ENCODE measurements at places on chromosomes 7 and 10.

- no peak for DNase-seq
Observed at GRCh38 chr10:18450298-18450697, 201.1 kb downstream of the NSUN6 start.

GRCh38 chr10:60423920-60424319 is 34.2 kb upstream of the ANK3 start:
- no peak for DNase-seq

DNA sequence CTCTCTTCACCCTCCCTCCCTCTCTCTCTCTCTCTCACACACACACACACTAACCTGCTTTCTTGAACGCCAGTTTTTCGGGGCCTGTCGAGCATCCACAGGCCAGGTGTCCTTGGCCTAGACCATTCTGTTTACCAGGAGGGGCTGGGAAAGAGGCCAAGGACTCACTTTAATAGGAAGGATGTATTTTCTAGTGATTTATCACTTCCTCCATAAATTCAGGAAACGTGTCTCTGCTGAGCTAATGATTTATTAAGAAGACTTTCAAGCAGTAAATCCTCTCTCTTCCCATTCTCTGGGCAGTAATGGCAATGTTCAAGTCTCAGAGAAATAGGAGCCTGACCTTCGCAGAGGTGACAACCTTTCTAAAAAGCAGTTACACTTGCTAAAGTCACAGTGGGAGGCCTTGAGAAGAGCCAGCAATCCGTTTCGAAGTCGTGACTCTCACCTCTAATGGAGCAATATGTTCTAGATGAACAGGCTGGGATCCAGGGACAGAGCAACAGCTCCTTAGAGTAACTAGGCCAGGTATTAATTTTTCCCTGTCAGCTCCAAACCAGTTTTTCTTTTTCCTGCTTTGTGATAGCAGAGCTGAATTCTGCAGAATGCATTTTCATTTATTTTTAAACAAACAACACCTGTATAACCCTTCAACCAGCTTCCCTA is 1357.5 kb upstream of the SORCS1 start:
- no peak for DNase-seq

DNA sequence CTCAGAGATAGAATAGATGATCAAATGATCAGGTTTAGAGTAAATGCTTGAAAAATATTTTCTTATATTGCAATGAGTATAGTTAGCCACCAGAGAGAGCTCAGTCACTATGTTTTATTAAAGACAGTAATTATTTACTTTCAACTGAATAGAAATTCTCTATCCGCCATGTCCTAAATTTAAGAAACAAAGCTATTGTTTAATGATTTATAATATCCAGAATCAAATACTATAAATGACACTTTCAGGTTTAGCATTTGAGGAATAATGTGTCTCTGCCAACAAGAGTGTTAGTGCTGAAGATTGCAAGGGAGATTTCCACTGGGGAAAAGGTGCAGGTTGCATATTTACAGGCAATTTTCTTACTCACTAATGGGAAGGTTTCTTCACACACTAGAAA is 184.7 kb downstream of the DGKB start:
- peak; percentile 42 for DNase-seq

- no peak for DNase-seq
Observed at GRCh38 chr7:37642028-37642540, 41.5 kb upstream of the GPR141 start.

GRCh38 chr7:82676777-82677463 is 233.3 kb upstream of the CACNA2D1 start:
- DNase-seq = no peak

GRCh38 chr10:129048513-129048912 is 418.5 kb upstream of the MGMT start:
- no peak for DNase-seq

GRCh38 chr7:7921830-7922229 is 46.8 kb upstream of the GLCCI1 start:
- DNase-seq = no peak

DNA sequence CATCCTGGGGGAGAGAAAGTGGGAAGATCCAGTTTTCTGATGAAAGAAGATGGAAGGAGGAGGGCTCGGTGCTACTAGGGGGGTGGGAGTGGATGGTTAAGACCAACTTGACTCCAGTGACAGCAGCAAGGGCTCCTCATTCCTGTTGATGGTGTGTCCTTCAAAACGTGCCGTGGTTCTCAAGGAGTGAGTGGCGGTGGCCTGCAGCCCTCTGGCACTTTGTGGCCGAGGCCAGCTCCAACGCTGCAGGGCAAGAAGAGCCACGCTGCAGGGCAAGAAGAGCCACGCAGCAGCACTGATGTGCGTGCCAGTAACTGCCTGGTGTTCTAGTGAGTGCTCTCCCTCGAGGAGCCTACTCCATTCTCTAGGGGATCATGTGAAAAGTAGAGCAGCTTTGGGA is 72.1 kb downstream of the GRK5 start:
- no peak for DNase-seq

GRCh38 chr10:79159141-79159651 is 90.4 kb downstream of the ZMIZ1 start:
- DNase-seq = peak; percentile 87

GRCh38 chr10:15843695-15844094 is 16.6 kb downstream of the MINDY3 start:
- no peak for DNase-seq

- no peak for DNase-seq
Observed at GRCh38 chr7:1204460-1205140, 28.1 kb upstream of the UNCX start.

DNA sequence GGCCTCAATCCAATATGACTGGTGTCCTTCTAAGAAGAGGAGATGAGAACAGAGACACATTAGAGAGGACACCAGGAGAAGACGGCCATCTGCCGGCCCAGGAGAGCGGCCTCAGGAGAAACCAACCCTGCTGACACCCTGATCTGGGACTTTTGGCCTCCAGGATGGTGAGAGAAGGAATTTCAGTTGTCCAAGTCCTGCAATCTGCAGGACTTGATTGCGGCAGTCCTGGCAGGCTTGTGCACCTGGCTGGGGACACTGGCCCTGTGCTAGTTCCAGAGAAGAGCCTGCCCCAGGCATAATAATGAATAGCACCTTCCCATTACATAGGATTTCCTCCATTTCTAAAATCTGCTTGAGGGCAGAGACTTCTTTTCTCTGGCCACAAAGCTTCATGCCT is 409.9 kb upstream of the SHH start:
- DNase-seq = no peak

DNA sequence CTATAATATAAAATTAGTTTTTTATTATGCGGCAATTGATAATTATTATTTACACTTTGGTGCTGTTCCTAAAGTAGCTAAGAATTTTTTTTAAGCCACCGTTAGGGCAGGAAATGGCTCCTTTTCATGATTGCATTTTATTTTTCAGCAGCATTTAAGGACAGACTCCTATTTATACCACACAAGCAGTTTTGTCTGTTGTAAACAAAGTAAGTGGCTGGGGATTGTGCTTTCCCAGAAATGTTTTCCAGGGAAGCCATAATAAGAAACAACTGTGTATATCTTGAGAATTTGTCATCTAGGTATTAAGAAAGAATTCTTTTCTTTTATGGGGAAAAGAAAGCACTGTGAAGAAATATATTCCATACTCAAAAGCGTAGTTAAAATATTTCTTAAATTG is 232.0 kb downstream of the VTI1A start:
- no peak for DNase-seq

DNA sequence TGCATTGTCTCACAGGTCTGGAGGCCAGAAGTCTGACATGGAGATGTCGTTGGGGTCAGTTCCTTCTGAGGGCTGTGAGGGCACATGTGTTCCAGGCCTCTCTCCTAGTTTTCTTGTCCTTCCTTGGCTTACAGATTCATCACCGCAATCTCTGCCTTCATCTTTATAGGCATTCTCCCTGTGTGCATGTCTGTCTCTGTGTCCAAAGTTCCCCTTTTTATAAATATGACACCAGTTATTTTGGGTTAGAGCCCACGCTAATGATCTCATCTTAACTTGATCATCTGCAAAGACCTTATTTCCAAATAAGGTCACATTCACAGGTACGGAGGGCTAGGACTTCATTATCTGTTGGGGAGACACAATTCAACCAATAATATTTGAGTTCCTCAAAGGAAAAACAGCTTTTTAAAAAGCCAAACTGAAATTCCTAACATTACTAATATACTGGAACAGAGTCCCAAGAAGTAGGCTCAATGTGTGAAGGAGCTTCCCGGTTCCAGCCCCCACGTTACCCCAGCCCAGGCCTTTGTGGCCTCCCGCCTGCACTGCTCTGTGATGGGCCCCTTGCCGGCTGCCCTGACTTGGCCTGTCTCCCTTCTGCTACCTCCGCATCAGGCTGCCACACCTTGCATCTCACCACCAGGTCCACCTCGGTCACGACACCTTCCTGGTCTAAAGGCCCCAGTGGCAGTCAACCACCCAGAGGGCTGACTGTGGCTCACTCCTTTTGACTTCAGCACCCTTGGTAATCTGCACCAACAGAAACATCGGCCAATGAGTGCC is 142.7 kb downstream of the KCNMA1 start:
- DNase-seq = no peak

GRCh38 chr7:87059525-87060287 is at the start of gene ELAPOR2:
ELAPOR2 (minus strand) TSS chr7:87059654; CDS start chr7:87059513, 141 bp downstream.
- DNase-seq = peak; percentile 13

DNA sequence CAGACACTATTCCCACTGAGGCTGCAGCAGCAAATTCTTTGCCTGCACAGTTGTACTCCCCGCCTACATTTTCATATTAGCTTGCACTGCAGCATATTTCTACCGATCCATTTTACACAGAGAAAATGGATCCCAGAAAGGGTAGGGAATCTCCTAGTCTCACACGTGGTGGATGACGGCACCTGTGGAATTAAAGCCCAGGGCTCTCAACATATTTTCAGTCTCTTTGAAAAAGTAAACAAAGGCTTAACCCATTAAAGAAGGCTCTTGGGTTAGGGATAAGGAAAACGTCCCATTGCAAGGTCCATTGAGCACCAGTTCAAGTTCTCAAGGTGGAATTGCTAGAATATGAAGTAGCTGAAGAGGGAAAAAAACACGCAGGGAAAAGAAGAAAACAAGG is 49.4 kb upstream of the FOXI2 start:
- no peak for DNase-seq

GRCh38 chr10:28113202-28113601 is 114.3 kb upstream of the ODAD2 start:
- DNase-seq = no peak

- no peak for DNase-seq
Observed at GRCh38 chr7:120792861-120793130, 65.1 kb downstream of the TSPAN12 start.

DNA sequence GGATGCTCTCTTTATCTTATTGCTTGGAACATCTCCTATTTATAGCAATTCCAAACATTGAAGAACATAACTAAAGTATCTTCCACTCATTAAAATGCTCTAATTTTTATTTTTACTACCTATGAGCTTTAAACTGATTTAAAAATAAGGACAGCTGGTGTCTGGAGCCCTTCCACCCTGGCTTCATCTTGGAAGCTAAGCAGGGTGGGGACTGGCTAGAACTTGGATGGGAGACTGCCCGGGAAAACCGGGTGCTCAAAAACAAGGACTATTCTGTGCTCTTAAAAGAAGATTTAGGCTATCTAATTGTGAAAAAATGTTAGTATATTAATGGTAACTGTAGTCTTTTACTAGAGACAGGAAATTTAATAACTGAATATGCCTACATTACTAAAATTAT is 69.2 kb downstream of the ARMC3 start:
- peak; percentile 40 for DNase-seq

DNA sequence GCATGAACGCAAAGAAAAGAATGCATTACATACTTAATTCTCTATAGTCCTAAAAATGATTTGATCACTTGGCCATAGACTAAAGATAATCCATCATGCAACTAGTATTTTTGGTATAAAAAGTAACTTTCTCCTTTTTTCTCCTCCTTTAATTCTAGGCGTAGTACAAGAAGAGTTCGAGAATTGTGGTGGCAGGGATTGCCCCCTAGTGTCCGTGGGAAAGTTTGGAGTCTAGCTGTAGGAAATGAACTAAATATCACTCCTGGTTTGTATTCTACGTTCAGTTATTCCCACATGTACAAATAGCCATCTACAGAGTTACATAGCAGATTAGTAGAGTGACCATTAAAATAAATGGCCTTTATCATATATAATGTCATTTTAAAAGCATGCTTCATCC is 45.5 kb upstream of the HELLS start:
- peak; percentile 16 for DNase-seq

GRCh38 chr7:25087855-25088254 is 37.2 kb downstream of the CYCS start:
- DNase-seq = no peak

GRCh38 chr10:129272866-129273650 is 194.0 kb upstream of the MGMT start:
- DNase-seq = no peak

DNA sequence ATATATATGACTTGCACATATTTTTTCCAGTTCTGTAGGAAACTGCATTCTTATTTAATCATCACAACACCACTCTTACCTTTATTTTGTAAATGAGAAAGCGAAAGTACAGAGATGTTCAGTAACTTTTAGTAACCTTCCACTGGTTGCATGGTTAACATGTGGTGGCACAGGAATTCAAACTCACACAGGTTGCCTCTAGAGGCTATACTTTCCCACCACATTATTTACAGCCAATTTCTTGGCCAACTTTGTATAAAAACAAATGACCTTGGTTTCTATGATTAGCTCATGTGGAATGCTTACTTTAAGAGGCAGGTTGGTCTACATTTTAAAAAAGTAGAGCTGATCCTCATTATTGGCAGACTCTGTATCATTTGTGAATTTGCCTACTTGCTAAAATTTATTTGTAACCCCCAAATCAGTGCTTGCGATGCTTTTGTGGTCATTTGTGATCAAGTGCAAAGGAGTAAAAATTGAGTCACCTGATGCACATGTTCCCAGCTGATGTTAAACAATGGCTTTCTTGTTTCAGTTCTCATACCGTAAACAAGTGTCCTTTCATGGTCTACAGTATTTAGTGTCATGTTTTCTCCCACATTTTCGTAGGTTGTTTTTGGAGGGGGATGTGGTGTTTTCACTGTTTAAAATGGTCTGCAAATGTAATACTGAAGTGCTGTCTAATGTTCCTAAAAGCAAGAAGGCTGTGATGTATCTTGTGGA is 14.8 kb downstream of the BBS9 start:
- DNase-seq = peak; percentile 78

GRCh38 chr10:66144016-66144415 is 781.8 kb upstream of the LRRTM3 start:
- DNase-seq = no peak

DNA sequence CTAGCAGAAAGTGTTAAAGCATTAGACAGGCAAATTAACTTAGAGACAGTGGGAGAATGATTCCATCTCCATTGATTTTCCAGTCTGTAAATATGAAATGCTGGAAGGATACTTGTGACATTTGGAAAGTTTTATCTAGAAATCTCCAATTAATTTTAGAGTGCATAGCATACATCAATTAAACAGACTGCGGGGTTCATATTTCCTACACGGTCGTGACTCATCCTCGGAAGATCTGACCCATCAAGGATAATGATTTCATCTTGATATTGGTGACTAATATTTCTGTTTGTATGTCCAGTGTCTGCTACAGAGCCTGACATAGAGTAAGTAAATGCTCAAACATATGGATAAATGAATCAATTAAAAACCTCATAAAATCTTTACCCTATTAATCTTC is 474.9 kb downstream of the KCNMA1 start:
- peak; percentile 48 for DNase-seq

Data from astrocyte of the spinal cord (primary cell).